ENCODE measurements at places on chromosomes 7 and 10.

- no peak for DNase-seq
Observed at GRCh38 chr10:27035163-27035562, 65.1 kb downstream of the ANKRD26 start.

DNA sequence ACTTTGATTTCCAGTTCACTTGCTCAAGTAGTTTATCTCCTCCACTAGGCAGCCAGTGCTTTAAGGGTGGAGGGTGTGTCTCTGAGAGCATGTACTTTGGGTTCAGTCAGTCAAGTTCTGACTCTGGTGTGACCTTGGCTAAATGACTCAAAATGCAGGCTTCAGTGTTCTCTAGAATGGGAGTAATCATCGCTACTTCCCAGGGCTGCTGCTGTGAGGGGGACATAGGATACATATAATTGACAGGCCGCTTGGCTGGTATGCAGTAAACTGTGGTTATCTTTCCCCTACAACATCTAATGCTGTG lies 3.5 kb downstream of the PTPRE start:
- DNase-seq = no peak

DNA sequence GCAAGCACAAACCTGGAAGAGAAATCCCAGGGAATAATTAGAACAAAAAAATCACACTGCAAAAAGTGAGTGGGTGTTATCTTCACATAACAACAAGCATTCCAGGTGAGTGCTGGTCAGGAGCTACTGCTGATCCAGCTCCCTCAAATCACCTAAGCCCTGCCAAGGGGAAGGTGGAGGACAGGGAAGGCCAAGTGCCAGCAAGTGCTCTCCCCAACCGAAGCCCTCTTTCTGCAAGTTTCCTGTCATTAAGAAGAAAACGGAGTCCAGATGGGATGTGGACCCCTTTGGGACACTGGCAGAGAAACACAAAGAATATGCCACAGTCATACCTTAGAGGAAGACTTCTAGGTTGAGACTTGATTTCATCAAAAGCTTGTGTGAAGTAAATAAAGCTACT lies 933.0 kb upstream of the ZNF722 start:
- no peak for DNase-seq

DNA sequence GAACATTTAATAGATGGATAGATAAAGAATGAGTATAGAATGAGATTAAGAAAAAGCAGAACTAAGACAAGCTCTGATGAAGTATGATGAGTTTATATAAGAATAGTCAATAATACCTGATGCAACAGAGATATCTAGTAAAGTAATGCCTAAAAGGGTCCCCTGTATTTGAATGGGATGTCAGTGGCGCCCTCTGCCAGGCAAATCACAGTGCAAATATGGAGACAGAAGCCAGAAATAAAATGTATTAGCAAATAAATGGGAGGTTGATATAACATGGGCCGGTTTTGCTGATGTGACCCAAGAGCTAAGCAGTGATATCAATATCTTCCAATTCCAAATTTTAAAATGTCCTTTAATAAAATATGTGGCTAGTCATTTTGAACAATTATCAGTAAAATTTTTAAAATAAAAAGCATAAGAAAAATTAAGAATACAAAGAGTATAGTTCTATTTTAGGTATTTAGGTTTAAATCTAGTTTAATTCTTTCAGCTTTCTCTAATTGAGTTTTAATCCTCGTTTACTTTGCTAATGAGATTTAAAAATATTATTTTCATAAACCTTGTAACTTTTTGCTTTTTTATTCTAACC lies 62.6 kb downstream of the ADK start:
- DNase-seq = no peak

DNA sequence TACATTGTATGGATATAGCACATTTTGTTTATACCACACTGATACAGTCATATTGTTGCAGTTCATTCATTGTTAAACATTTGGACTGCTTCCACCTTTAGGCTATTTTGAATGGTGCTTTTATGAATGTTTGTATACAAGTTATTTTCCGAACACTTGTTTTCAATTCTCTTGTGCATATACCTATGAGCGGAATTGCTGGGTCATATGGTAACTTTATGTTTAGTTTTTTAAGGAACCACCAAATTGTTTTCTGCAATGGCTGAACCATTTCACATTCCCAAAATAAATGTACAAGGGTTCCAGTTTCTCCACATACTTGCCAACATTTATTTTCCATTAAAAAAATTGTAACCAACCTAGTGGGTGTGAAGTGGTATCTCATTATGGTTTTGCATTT lies 4.0 kb upstream of the EXOC4 start:
- no peak for DNase-seq

DNA sequence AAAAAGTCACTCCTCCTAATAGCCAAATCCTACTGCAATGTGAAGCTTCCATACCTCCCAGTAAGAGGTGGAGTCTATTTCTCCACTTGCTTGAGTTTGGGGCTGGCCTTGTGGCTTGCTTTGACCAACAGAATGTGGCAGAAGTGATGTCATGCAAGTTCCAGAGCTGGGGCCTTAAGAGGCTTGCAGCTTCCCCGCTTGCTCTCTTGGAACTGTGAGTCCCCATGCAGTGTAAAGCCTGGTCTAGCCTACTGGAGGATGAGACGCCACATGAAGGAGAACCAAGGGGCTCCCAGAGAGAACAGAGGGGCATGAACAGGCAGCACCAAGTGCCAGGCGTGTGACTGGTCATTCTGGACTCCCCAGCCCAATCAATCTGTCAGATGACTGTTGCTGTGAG lies 58.6 kb upstream of the OPALIN start:
- no peak for DNase-seq

DNA sequence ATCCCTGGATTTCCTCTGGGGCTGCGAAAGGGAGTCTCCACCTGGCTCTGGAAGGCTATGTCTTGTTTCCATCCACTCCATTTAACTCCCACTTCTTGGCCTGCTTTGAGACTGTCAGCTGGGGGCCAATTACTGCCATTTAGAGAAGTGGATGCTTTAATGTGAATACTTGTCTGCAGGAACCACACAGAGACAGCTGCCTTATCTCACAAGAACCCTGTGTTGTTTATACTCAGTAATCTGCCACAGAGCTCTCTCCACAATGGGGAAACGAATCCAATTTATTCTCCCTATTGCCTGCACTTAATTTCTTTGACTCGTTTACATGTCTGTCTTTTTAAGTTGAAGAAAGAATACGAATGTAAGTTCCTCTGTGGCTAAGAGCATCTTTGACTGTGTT lies 787.0 kb upstream of the C7orf33 start:
- DNase-seq = no peak

DNA sequence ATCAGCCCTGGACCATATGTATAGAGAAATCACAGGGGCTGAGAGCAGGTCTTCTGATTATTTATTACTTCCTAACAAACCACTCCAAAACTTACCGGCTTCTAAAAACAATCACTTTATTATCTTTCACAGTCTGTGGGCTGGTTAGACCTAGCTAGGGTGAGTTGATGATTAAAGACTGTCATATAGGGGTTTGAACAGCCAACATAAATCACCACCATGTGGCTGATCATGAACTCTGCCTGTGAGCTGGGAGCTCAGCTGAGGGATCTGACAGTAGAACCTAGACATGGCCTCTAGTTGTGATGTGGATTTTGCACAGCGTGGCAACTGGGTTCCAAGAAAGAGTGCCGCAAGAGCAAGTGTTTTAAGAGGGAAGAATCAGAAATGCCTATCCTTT lies 305.4 kb downstream of the CSTF2T start:
- DNase-seq = no peak

DNA sequence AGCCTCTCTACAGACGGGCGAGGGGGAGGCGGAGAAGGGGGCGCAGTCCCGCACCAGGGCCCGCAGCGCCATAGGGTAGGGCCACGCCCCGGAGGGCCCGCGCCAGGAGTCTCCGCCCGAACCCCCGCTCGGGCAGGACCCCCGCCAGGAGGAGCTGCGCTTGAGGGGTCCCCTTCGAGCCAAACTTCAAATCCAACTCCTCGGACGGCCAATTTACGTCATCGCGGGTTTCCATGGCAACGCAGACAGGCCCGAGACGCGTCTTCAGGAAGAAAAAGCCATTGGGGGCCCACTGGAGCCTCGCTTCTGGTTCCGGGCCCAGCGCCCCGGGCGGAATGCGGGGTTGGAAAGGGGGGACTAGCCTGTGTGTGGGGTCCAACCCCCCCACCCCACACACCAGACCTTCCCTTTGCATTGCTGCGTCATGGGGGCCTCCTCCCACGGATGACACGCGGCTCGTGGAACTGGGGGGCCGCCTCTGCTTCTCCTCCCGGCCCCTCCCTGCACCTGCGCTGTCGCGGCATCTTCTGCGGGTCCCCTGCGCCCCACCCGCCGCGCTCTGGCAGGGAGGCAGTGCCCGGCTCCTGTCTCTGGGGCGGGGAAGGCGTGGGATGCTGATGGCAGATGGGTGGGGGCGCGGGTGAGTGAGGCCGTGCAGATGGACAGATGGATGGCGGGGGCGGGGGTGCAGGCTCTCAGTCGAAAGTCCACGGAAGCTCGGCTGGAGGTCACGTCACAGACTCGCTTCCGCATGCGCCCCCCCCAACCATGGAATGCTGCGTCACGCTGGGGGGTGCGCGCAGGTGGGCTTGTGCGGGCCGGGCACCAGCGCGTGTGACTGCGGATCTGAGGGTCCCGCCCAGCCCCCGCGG lies 1.2 kb downstream of the CALY start:
- peak; percentile 54 for DNase-seq

- no peak for DNase-seq
Observed at GRCh38 chr10:26044141-26044749, 110.2 kb downstream of the MYO3A start.

DNA sequence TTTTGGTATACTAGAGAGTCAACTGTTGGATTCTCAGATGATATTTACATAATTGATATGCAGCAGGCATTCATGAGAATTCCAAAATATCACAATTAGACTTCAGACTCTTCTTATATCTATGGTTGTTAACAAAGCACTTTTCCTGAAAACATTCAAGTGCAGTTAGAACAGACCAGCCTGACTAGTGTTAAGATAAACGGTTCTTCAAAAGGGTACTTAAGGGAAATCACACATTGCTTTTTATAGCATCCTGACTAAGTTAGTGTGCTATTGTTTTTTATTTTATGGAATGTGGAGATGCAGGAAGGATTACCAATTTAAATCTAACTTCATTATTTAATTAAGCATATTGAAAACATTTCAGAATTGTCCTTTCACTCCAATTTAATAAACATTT lies 405.1 kb downstream of the PLXDC2 start:
- no peak for DNase-seq

GRCh38 chr10:77949167-77949566 lies 22.6 kb upstream of the DLG5 start:
- no peak for DNase-seq

DNA sequence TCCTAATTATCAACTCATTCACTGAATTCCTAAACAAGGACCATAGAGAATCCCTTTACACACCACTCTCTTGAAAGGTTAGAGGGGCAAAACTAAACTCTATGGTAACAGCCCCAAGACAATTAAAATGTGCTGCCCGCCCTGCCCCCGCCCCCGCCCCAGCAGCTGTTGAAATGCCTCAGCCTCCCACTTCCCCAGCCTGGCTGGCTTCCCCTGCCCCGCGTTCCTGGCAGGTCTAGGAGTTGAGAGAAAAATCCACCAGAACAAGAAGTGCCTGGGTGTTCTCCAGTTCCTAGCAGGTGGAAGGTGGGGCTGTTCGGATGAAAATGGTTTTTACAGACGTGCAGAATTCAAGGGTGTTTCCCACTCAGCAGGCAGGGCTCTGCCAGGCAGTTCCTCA lies 109.5 kb upstream of the ZEB1 start:
- no peak for DNase-seq

DNA sequence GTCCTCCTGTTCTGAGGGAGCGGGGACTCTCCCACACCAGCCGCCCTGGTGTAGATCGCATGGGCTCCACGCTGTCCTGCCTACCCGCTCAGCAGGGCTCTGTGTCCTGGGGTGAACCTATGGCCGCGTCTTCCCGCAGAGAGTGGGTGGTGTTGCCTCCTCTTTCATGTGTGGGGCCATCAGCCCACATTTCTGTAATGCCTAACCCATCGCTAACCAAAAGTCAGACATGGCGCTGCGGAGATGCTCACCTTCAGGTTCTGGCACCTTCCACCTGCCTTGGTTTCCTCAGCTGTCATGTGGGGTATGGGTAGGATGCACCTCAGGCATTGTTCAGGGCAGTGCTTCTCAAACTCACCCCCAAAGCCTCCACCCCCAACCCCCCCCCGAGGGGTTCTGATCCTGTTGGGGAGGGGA lies 50.5 kb upstream of the CAMK2B start:
- no peak for DNase-seq

DNA sequence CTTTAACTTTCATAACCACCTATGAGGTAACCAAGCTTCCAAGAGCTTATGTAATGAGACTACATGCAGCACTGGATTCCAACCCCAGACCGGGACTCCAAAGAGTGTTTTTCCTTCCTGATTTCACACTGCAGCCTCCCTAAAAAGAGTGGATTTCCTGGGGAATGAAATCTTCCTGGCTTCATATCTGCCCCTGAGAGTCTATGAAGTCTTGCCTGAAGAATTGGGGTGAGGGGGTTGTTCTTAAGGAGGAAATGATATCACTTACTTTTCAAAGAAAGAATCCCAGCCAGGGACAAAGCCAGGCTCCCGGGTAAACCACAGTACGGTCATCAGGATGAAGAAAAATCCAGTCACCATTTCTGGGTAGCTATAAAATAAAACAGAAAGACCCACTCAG lies 29.7 kb downstream of the STMP1 start:
- no peak for DNase-seq

DNA sequence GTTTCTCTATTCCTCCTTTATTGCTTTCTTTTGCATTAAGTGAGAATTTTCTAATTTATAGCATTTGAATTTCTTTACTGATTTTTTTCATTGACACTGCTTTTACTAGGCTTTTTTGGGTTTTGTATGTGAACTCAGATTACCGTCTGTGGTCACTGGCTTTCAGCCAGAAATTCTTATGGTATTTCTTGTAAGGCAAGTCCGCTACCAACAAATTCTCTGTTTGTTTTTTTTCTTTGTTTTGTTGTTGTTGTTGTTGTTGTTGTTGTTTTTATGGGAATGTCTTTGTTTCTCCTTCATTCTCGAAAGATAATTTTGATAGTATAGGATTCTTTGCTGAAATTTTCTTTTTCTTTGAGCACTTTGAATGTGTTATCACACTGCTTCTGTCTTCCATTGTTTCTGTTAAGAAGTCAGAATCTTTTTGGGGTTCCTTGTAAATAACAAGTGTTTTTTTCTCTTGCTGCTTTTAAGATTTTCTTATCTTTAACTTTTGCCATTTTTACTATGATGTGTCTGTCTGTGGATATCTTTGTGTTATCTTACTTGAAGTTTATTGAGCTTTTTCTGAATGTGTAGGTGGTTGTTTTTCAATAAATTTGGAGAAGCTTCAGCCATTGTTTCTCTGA lies 7.2 kb downstream of the NET1 start:
- no peak for DNase-seq

DNA sequence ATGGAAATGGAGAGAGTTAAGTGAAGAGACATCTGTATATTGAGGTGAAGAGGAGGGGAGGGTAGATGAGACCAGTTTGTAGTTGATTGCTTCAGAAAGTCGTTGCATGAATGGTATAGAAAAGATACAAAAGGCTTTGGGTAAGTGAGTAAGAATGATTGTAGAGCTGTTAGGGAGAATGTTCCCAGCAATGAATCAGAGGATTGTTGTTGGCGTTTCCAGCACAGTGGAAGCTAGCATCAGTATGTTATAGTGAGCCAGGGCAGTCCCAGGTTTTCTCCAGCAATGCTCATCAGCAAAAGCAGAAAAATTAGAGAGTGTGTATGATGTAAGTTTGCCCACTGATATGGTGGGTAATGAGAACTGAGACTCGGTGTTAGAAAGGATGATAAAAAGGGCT lies 15.4 kb upstream of the CDK6 start:
- no peak for DNase-seq

GRCh38 chr7:45655539-45655938 lies 81.4 kb downstream of the ADCY1 start:
- no peak for DNase-seq

- no peak for DNase-seq
Observed at GRCh38 chr10:122140461-122140902, 130.6 kb upstream of the BTBD16 start.

- no peak for DNase-seq
Observed at GRCh38 chr7:1474736-1475135, 15.5 kb upstream of the MICALL2 start.
